Fibroblast of upper back skin (primary cell): ENCODE measurements at places on chromosomes 7 and 10.

DNA sequence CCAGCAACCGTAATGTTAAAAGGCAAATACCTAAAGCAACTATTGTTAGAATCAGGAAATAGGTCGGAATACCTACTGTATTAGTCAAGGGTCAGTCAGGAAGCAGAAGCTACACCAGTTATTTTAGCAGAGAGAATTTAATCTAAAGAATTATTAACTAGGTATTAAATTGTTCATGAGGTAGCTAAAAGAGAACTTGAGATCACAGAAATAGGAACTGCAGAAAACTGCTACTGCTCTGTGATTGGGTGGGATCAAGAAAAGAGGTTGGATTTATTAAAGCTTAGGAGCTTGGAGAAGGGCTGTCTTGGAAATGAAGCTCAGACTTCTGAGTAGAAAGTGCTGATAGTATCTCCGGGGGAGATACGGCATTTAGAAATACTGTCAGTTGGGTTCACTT is 20.0 kb upstream of the ZNF438 start:
- no peak for DNase-seq

DNA sequence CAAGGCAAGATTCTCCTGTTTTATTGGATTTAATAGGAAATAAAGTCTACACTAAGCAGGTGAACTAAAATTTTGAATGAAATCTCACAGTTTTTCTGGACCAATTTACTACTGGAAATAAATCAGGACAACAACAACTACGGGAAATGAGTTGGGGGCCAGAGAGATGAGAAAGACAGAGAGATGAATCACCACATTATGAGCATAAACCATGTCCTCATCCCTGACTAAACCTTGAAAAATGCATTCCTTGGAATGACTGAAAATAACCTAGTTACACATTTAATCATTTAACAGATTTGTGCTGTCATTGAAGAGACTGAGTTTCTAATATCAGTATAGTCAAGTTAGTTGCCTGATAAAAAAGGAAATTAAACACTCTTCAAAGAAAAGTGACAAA is 608.4 kb upstream of the KCND2 start:
- DNase-seq: peak; percentile 86

GRCh38 chr7:138625084-138625848 is 75.9 kb downstream of the SVOPL start:
- DNase-seq: no peak

DNA sequence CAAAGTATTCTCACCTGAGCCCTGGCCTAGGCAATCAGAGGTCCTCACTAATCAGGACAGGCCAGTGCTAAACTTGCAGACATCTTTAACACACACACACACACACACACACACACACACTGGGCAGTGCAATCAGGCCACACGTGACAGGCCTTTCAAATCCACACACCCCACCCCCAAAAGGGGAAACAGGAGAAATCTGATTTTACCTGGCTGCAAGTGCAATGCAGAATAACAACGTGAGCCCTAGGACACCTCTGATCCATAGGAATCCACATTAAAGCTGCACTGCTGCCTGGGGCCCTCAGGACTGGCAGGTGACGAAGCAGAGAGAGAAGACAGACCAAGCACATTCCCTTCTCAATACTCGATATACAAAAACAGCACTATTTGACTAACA is 218.9 kb downstream of the FAM107B start:
- no peak for DNase-seq

DNA sequence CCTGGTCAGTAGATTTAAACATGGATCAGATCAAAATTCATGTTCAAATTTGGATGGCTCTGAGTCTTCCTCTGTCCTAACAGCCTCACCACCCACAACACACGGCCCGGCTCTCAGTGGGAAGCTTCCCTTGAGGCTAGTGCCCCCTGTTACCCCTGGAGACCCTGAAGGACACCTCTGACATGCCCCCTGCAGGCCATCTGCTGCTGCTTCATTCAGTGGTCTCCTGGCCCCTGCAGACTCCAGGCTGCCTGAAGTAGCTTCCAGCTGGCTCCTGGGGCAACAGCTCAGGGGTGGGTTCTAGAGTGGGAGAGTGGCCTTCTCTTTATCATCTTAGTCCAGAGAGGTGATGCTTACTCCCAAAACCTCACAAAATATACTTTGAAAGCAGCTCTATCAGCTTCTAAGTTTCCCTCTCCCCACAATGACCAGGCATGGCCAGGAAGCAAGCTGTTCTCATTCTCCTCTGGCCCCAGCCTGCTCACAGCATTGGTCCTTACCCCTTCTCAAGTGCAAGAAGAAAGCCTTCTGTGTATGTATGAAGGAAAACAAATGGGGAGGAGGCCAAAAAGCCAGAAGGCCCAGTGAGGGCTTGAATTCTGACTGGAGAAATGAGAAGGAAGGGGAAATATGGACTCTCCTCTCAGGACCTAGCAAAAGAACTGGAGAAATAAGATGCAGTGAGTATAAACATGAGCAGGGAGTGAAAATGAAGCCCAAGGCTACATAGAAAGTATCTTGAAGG is 189.6 kb upstream of the INHBA start:
- DNase-seq: no peak

DNA sequence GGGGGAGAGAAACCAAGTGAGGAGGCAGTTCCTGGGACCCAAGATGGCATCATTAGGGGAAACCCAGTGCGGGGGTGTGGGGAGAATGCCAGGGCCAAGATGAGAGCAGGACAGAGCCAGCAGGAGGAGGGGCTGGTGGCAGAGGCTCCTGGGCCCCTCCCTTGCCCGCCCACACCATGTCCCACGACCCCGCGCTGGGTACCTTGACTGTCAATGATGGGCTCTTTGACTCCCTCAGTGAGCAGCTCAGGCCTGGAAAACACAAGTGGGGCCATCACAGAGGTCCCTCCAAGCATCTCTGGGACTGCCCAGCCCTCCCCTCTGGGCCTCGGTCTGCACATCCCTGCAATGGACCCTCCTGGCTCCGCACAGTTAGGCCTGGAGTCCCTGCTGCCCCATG is 75.4 kb downstream of the RABGEF1 start:
- no peak for DNase-seq

DNA sequence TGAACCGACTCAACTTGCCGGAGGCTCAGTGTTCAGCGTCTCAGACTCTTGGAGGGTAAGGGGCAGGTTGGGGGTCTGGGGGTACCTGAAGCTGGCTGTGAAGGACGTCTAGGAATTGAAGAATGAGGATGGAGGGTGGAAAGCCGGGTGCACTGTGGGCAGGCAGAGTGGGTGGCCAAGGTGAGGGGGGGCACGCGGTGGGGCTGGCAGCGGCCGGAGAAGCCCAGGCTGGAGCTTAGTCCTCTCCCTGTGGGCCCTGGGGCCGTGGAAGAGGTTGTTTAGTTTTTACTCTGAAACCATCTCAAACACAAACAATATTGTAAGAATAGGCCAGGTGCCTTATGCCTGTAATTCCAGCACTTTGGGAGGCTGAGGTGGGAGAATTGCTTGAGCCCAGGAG is 83.4 kb downstream of the UNCX start:
- DNase-seq: no peak

GRCh38 chr7:122352454-122352853 is 47.9 kb upstream of the FEZF1 start:
- DNase-seq: no peak

GRCh38 chr7:104126411-104126841 is 81.4 kb downstream of the ORC5 start:
- no peak for DNase-seq

GRCh38 chr10:45454262-45454661 is 80.2 kb downstream of the ALOX5 start:
- no peak for DNase-seq

- no peak for DNase-seq
Observed at GRCh38 chr7:2482725-2483451, 6.7 kb upstream of the GRIFIN start.

GRCh38 chr7:40474790-40475680 is 340.2 kb downstream of the SUGCT start:
- no peak for DNase-seq

DNA sequence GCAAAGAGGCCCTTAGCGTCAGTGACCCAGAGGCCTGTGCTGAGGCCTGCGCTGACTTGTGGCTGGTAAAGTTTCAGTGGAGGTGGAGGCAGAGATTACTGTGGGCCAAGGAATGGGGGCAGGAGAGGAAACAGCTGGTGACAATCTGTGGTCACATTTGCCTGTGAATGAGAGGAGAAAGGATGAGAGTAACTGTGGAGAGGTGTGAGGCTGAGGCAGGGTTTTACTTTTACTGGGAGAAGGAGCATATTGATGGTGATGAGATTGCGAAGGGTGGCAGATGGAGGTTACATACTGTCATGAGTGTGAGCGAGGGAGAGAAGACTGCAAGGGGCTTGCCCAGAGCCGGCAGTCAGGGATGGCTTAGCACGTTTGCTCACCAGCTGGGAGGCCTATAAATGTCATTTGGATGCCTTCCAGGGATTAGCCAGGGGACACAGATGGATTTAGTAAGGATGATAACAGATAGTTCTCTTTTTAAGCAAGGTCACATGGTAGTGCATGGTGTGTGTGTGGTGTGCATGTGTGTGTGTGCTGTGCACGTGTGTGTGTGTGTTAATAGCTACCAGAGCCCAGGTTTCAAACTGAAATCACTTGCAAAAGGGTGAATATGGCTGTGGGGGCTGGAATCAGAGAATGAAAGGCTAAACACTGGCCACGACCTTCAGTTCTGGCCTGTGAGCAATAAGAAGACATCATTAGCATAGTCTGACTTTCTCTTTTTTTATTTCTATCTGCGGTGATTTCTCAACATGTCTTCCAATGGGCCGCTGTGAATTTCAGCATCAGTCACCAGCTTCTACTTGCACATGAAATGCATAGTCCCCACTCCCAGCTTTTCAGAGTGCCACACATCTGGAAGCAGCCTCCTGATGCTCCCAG is 291.5 kb upstream of the ZNF32 start:
- DNase-seq: peak; percentile 55

DNA sequence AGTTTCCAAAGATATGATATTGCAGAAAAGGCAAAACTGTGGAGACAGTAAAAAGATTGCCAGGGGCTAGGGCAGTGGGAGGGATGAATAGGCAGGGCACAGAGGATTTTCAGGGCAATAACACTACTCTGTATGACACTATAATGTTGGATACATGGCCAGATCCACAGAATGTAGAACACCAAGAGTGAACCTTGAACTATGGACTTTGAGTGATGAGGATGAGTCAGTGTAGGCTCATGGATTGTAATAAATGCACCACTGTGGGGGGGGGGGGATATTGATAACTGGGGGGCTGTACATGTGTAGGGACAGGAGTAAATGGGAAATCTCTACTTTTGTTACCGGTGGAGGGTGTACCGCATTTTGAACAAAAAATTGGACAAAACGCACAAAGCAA is 77.4 kb downstream of the ALOX5 start:
- no peak for DNase-seq

GRCh38 chr7:5541087-5541992 is 117.7 kb upstream of the TNRC18 start:
- no peak for DNase-seq

DNA sequence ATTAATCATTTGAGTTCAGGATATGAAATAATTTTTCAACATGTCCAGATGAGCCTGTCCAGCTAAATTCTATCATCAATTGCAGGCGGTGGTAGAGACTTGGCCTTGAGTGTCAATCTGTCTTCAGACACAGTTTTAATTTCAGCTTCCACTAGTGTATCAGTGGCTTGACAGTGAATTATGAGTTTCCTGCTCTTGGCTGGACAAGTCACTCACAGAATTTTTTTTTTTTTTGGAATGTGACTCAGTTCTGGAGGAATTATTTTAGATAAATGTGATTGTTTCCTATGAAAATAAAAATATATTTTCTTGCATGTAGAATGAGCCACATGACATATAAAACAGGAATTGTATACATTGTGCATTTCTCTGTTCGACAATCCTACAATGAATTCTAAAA is 319.9 kb upstream of the AKR1E2 start:
- peak; percentile 39 for DNase-seq

DNA sequence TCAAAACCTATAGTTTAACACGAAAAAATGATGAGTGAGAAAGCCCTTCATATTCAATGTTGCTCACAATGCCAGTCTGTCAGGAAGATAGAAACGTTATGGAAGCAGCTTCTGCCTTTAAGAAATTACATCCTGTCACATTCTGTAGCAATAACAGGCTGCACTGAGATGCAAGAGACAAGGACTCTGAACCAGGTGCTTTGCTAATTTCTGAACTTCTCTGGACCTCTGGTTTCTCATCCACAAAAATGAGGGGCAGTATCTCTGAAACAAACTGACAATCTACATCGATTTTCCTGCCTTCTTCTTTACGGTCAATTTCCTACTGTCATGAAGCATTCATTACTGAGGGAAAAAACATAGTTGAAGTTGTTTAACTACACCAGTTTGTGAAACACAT is 234.0 kb downstream of the SNX13 start:
- no peak for DNase-seq

DNA sequence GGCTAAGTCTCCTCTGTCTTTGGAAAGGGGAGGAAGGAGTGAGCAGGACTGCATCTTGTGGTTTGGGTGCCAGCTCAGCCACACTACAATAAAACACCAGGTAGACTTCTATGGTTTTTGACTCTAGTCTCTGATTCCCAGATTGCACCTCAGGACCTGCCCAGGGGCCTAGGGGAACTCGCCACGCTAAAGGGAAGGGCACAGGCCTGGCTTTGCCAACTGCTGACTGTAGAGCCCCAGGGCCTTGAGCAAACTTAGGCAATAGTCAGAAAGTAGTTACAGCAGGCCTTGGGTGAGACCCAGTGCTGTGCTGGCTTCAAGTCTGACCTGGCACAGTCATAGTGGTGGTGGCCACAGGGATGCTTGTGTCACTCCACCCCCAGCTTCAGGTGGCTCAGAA is 24.2 kb upstream of the PRR15 start:
- no peak for DNase-seq

DNA sequence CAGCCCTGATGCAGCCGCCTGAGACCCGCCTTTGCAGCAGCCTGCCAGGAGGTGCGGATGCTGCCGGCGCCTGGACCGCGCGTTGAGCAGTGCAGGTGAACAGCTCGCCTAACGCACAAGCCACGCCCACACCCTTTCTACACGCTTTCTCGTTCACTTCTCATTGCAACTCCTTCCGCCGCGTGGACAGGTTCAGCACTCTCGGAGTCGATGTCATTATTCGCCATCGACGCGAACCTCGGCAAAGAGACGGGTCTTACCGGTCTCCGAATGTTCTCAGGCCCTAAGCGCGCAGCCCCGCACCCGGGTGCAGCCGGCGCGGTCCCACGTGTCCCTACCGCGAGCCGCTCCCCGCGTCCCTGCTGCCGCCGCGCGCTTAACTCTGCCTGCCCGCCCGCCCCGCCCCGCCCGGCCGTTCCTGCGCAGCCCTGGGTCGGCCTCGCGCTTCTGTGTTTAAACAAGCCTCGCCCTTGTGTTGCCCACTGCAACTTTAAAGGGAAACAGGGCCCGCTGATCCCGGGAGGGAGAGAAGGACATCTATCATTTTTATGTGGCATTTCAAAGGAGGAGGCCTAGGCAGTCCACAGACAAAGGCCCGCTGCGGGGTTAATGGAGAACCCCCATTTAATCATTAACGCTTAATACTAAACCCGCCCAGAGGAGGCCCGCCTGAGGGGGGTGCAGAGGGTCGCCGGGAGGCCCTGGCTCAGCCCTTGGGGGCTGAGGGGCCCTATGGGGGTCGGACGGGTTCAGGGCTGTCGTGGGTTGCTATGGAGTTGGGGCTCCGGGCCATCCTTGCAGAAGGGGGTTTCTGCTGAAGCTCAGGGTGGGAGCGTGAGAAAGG is 128.5 kb downstream of the WDR11 start:
- no peak for DNase-seq
